ENCODE measurements at places on chromosomes 3 and 15. TPM values are rescaled to one million over a fixed set of nuclear protein-coding genes. Genes with fewer than 3 reads are reported as not detected.

TNFAIP8L3 gene
- total RNA-seq: not detected

MYO5C gene
- 0.39 TPM for total RNA-seq

GJD2 gene
- total RNA-seq: not detected

SCAP gene
- 84.3 TPM for total RNA-seq

CCDC13 gene
- 0.11 TPM for total RNA-seq

KY gene
- not detected for total RNA-seq

CLDN16 gene
- not detected for total RNA-seq

SI gene
- not detected for total RNA-seq

DPPA2 gene
- total RNA-seq: not detected

ANKRD63 gene
- not detected for total RNA-seq

SAMMSON gene
- not detected for total RNA-seq

SLC35A5 gene
- 37.1 TPM for total RNA-seq

NTRK3 gene
- under 0.01 TPM for total RNA-seq

LTK gene
- total RNA-seq: under 0.01 TPM

RFT1 gene
- 20.0 TPM for total RNA-seq

ROPN1 gene
- not detected for total RNA-seq

CPNE9 gene
- not detected for total RNA-seq

AMT gene
- 2.2 TPM for total RNA-seq

SH3GL3 gene
- total RNA-seq: not detected

GATM gene
- 0.54 TPM for total RNA-seq

HRH1 gene
- total RNA-seq: 0.87 TPM

PLA2G4E gene
- not detected for total RNA-seq

WDR49 gene
- not detected for total RNA-seq

SLC28A2 gene
- total RNA-seq: not detected

SLC12A1 gene
- total RNA-seq: not detected

SCAANT1 gene
- not detected for total RNA-seq

PRKCD gene
- 6.3 TPM for total RNA-seq

PLSCR5 gene
- 98.5 TPM for total RNA-seq

DAZL gene
- total RNA-seq: under 0.01 TPM

ETV5 gene
- total RNA-seq: 6.6 TPM

SPESP1 gene
- 2.0 TPM for total RNA-seq

PIERCE2 gene
- 2.2 TPM for total RNA-seq

RETNLB gene
- not detected for total RNA-seq

LMAN1L gene
- total RNA-seq: 0.11 TPM

TMEM207 gene
- not detected for total RNA-seq

SOX2 gene
- total RNA-seq: not detected

CELSR3 gene
- 1.6 TPM for total RNA-seq

EBLN2 gene
- total RNA-seq: 8.9 TPM

AMIGO3 gene
- 3.3 TPM for total RNA-seq

FAM3D gene
- not detected for total RNA-seq

ACTC1 gene
- total RNA-seq: 0.11 TPM

GCNT3 gene
- not detected for total RNA-seq

SLC2A2 gene
- 0.11 TPM for total RNA-seq

LSAMP gene
- not detected for total RNA-seq

ZNF80 gene
- total RNA-seq: not detected

CCR4 gene
- total RNA-seq: under 0.01 TPM

CADM2 gene
- total RNA-seq: 9.3 TPM

ADIPOQ gene
- total RNA-seq: not detected

IRAK2 gene
- total RNA-seq: 0.87 TPM

MON1A gene
- 10.0 TPM for total RNA-seq

SCG3 gene
- total RNA-seq: not detected

CDHR4 gene
- total RNA-seq: 1.2 TPM

FANCD2OS gene
- not detected for total RNA-seq

CDCP1 gene
- 3.6 TPM for total RNA-seq

GP5 gene
- total RNA-seq: not detected

IGF2BP2 gene
- 118 TPM for total RNA-seq

TTLL13 gene
- not detected for total RNA-seq
